ENCODE measurements at places on chromosomes 5 and 9.

- no peak for DNase-seq
Measured at GRCh38 chr5:1735320-1735970, 64.2 kb downstream of the MRPL36 start.

- DNase-seq, result no peak
Measured at GRCh38 chr9:116209414-116210116, 56.0 kb downstream of the PAPPA start.

- DNase-seq, result no peak
Measured at GRCh38 chr9:106479679-106480078, 383.3 kb upstream of the ZNF462 start.

- no peak for DNase-seq
Measured at GRCh38 chr9:11045589-11045988, 432.8 kb upstream of the PTPRD start.

DNA sequence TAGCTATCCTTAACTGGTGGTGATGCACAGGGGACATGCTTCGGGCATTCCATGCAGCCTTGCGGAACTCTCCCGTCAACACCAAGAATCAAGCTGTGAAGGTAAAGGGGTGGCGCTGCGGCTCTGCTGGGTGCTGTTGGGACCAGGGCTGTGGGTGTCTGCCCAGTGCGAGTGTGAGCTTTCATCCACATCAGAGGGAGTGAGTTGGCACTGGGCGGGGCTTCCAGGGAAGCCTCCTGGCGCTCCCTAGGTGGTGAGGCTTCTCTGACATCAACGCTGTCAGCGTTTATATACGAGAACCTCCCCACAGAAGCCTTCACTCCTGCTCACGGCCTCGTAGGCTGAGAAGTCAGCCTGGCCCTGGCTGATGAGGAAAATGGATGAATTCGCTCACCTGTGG, 11.7 kb downstream of the ARPC5L start:
- DNase-seq, result no peak
